ENCODE measurements at places on chromosomes 2 and 18.

GRCh38 chr2:227717687-227718567 lies at the start of gene SLC19A3:
SLC19A3 (minus strand) TSS chr2:227718028; CDS start chr2:227702318, 15,710 bp downstream.
- no peak for DNase-seq

DNA sequence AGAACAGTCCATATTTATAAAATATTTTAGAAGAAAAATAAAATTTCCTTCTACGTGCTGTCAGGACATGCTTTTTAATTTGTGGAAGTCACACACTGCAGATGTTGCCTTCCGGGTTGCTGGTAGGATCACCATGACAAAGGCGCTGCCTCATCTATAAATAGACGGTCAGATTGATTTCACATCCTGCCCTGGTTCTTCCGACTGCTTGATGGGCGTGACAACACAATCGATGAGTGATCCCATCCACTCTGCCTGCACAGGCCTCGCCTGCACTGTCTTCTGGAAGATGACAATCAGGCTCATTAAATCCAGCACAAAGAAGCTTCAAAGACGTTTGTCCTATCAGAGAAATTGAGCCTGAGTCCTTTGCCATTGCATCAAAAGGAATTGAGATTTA lies 318.9 kb upstream of the TRIB2 start:
- DNase-seq: no peak

DNA sequence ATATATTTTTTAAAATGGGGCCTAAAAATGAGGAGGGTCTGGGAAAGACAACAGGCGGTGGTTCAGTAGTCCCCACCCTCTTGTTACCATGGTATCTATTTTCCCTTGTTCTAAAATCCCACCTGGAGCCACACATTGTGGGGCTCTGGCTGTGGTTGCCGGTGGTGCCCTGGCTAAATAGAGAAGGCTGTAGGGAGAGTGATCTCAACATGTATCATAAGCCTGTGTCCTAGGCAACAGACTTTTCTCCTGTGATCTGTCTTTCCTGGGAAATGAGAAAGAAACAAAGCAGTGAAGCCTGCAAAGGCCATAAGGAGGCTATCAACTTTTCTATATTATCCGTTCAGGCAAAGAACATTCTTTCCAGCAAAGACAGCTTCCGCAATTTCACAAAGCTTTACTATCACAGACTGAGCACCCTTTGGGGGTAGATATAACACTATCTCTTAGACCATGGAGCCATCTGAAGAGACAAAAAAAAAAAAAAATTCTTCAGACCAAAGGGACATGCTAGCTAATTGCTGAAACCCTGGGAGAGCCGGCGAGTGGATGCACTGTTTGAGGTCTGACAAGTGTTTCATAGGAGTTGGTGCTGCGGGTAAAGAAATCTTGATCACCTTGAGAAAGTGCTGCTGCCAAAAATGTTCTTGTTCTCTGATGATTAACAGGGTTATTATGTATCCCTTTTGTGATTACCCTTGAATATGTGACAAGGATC lies 879.2 kb upstream of the DDX18 start:
- DNase-seq: no peak

DNA sequence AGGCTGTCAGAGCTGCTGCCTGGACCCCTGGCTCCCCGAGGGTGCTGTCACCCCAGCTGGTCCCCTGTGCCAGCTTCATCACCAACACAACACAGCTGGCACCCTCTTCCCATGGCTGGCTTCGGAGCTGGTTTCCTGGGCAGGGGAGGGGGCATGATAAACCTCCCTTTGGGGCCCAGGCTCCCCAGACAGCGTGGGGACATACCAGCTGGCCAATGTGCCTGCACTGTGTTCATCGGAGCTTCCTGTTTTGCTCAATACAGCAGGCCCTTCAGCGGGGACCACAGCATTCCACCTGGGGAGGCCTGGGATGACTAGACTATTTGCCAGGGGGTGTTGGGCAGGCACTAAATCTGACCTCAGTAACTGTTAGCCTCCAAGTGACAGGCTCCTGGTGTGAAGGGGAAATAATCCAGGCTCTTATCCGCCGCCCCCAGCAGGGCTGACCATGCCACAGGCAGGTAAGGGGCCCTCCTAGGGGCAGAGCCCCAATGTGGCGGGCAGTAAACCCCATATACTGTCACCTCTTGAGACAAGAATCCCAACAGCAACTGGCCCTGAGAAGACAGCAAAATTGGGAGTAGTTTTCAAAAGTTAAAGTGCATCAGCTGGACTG lies 44.6 kb downstream of the EMX1 start:
- no peak for DNase-seq

DNA sequence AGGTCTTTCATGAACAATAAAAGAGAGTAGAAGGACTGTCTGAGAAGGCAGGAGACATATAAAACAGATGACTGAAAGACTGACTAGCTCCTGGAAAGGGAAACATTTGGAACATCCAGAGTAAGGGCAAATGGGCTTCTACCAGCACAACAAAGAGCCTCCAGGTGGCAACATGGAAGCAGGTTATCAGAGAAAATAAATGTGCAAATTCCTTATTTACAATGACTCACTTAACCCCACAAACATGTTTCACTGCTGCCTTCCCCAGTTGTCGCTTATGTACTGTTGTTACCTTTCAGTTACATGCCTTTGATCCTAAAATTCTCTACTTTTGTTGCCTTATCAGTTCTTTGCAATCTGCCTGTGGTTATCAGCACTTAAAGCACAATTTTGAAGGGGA lies 117.0 kb downstream of the HIBCH start:
- no peak for DNase-seq

DNA sequence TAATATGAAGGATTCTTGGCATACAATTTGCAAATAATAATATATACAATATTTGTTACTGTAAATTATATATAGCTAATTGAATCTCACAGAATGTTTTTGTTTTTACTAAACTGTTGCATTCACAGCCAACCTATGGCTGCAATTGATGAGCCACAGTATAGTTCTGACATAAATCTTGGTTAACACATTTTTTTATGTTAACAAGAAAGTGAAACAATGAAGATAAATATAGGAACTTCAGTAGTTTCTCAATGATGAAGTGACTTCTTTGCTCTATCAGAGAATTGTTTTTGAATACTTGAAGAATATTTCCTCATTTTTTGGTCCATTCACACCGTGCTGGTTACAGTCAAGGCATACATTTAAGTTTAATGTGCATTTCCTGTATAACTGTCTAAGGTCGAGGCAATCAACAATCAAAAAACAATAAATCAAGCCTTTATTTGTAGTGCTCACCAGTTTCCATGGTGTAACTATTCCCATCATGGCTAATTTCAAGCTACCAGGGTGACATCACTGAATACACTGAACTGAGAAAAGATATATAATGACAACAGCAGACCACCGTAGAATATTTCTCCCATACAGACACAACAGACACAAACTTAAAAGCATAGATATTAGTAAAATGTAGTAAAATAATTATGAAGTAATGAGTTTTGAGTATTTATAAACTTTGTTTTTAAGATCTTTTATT lies 12.9 kb upstream of the ETAA1 start:
- no peak for DNase-seq

- no peak for DNase-seq
Measured at GRCh38 chr18:10850840-10851239, 298.5 kb downstream of the PIEZO2 start.

DNA sequence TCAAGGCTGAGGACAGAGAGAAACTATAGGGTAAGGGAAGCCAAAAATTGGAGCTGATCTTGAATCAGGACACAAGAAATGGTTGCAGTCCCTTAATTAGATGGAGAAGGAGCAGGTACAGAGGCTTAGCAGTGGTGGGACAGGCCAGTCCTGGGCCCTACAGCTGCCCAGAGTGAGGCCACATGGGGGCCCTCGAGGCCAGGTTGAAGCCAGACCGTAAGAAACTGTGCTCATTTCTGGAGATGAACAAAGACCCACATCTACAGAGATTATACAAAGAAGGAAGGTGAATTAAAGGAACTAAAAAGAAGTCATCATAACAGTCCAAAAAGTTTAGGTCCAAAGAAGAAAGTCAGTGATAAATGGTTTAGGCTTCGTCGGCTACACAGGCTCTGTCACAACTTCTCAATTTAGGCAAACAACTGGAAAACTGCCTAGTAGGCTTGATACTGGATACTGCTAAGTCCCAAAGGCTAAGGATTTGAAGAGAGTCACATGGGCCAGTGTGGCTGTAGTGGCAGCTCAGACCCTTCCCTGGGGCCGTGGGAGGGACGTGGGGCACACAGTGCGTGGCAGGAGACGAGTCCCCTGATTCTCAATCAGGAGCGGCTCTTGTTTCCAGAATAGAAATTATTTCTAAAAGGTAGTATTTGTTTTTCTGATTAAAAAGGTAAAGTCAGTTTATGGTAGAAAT lies 50.4 kb upstream of the CNGA3 start:
- no peak for DNase-seq

DNA sequence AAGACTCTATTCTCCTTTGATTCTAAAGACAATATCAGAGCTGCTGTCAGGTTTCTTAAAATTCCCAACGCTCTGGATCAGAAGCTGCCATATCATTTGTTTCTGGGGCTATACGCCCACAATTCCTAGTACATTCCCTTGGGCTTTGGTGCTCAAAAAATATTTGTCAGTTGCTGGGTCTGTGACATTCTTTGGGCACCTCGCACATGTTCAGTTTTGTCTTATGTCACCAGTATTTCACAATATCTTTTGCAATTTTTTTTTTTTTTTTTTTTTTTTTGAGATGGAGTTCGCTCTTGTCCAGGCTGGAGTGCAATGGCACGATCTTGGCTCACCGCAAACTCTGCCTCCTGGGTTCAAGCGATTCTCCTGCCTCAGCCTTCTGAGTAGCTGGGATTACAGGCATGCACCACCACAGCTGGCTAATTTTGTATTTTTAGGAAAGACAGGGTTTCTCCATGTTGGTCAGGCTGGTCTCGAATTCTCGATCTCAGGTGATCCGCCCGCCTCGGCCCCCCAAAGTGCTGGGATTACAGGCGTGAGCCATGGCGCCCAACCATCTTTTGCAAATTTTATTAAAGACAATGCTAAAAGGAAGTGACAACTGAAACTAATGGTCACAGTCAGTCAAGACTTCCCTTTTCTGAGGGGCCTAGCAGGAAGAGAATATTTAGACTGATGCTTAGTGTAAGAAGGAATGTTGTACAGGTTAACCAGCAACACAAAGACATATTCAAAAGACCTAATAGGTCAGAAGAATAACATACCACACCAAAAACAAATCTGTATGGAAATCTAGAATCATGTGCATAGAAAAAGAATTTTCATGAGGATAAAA lies 6.8 kb downstream of the ZNF397 start:
- DNase-seq: no peak

DNA sequence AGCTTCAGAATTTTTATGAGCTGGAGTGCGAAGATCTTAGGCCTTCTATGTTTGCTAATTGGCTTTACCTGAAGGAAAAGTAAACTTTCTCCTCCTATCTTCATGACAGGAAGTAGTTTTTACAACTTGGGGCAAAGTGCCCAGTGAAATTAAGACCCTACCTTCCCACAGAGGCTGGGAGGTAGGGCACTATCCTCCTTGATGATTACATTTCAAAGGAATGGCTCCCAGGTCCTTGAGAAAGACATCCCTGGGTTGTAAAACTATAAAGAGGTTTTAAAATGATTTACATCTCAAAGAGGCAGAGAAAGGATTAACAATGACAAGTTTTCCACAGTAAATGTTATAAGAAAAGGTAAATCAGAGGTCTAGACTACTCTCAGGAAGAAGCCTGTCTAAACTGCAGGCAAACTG lies 155.8 kb downstream of the CDH7 start:
- DNase-seq: no peak

- no peak for DNase-seq
Measured at GRCh38 chr2:190663839-190664238, 15.0 kb downstream of the NAB1 start.

DNA sequence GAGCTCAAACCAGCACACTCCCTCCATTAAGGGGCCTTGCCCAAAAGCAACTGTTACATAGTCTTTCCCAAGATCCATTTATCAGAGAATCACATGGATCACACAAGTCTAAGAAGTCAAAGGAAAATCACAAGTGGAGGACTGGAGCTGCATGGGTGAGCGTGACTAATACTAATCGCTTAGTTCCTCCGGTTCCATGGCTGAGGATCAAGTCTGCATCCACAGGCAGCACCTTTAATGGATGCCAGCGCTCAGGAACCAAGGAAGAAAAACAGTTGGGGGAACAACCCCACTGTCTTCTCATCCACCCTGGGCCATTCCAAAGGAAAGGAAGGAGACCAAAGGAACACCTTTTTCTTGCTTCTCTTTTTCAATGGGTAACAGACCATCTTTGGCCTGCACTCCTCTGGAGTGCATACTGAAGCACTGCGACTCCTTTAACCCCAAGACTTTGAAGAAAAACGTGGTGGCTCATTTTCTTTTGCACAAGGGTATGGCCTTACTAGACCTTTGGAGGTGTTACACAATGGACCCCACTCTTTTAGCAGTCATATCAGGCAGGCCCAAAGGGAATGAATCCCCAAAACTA lies 9.2 kb upstream of the WDR33 start:
- DNase-seq: no peak

DNA sequence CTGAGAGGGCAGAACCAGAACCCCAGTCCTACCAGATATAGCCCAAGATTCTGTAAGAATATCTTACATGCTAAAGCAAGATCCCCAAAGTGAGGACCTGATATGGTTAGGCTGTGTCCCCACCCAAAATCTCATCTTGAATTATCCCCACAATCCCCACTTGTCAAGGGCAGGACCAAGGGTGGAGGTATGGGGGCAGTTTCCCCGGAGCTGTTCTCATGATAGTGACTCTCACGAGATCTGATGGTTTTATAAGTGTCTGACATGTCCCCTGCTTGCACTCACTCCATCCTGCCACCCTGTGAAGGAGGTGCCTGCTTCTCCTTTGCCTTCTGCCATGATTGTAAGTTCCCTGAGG lies 19.9 kb downstream of the TTC32 start:
- no peak for DNase-seq

GRCh38 chr2:6917071-6917760 lies at the start of gene RNF144A:
RNF144A (plus strand) TSS chr2:6917412; CDS start chr2:6996927, 79,515 bp downstream.
- DNase-seq: peak; percentile 67

- no peak for DNase-seq
Measured at GRCh38 chr2:64203131-64203857, 59.1 kb upstream of the PELI1 start.

- DNase-seq: no peak
Measured at GRCh38 chr18:33755391-33755790, 177.4 kb downstream of the ASXL3 start.

DNA sequence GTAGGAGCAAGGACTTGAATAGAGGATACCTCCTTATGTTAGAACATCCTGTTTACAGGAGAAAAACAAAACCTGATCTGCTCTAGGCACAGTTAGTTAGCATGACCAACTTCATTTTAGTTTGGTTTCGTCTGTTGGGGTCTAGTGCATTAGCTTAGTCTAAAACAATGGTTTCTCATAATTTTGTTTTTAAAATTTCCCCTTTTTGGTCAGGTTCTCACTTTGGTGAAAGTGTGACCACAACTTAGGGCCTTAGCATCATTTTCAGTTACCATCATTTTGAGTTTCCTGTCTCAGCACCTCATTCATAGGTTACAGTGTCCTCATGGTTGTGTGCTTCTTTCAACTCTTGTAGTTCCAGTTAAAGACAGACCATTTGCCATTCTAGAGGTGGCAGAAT lies 1277.0 kb upstream of the SLC39A10 start:
- DNase-seq: no peak

GRCh38 chr2:98897746-98898145 lies 38.3 kb downstream of the CRACDL start:
- DNase-seq: no peak
